ENCODE measurements at places on chromosomes 12 and 14.

- DNase-seq = peak; percentile 53
Measured at GRCh38 chr12:49505672-49506071, 33.2 kb upstream of the KCNH3 start.

DNA sequence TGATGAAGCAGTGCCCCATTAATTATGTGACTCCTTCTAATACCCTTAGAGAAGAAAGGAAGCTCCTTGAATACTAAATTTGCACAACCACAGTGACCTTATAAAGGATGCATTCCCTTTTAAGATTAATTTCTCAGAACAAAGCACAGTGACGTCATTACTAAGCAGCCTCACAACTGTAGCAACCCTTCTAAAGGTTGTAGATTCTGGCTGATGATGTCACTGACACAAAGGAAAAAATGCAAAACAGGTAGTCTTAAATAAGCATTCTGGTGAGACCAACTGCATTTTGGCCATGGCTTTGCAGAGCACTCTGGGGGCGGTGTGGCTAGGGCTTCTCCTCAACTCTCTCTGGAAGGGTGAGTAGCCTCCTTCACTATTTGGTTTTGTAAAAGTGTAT, 38.4 kb upstream of the OR4E1 start:
- DNase-seq = no peak

GRCh38 chr14:103523575-103523954, 935 bp upstream of the CKB start:
- DNase-seq = no peak

DNA sequence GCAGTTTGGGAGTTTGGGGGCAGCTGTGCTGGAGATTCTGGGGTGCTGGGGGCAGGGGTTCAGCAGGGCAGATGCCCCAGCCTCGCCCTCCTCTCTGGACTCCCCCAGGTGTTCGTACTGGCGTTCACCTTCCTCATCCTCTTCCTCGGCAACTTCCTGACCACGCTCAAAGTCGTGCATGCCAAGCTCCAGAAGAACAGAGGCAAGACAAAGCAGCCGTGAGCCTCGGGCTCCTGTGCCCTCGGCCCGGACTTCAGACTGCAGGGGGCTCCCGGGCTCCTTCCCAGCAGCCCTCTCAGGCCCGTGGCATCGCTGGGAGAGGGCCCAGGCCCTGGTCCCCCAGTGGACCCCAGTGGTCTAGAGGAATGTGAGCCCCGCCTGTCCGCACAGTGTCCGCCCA, 18.0 kb downstream of the RHOF start:
- DNase-seq = no peak

GRCh38 chr12:104604995-104605675, 148.4 kb downstream of the CHST11 start:
- no peak for DNase-seq

DNA sequence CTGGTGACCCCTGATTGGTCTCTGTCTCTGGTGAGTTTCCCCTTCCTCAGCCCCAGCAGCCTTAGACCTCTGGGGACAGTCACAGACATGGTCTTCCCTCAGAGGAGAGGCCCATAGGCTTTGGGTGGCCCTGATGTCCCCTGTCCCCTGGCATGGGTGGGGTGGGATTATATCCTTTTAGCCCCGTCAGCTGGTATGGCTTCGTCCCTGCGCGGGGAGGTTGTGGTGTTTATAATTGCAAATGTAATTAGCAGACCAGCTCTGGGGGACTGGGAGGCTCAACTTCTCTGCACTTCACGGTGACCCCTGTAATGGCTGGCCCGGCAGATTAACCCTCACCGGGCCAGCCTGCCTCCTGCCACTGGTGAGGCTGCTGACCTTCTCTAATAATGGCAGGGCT, 5.1 kb downstream of the ESRRB start:
- DNase-seq = no peak

GRCh38 chr14:51719955-51720354, 68.2 kb downstream of the FRMD6 start:
- no peak for DNase-seq

DNA sequence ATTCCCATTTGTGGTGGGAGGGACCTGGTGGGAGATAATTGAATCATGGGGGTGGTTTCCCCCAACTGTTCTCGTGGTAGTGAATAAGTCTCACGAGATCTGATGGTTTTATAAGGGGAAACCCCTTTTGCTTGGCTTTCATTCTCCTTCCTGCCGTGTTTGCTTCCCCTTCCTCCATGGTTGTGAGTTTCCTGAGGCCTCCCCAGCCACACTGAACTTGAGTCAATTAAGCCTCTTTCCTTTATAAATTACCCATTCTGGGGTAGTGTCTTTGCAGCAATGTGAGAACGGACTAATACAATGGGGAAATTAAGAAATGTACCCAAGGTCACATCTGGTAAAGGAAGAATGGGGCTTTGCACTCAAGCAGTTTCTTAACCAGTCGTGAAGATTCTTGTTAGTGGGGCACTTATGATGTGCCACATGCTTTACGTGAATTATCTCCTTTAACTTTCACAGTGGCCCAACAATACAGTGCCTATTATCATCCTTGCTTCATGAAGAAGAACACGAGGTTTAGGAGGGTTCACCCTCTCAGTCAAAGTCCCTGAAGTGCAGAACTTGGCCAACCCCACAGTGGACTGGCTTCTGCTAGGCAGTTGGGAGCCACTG, 234.3 kb downstream of the EFCAB11 start:
- no peak for DNase-seq

DNA sequence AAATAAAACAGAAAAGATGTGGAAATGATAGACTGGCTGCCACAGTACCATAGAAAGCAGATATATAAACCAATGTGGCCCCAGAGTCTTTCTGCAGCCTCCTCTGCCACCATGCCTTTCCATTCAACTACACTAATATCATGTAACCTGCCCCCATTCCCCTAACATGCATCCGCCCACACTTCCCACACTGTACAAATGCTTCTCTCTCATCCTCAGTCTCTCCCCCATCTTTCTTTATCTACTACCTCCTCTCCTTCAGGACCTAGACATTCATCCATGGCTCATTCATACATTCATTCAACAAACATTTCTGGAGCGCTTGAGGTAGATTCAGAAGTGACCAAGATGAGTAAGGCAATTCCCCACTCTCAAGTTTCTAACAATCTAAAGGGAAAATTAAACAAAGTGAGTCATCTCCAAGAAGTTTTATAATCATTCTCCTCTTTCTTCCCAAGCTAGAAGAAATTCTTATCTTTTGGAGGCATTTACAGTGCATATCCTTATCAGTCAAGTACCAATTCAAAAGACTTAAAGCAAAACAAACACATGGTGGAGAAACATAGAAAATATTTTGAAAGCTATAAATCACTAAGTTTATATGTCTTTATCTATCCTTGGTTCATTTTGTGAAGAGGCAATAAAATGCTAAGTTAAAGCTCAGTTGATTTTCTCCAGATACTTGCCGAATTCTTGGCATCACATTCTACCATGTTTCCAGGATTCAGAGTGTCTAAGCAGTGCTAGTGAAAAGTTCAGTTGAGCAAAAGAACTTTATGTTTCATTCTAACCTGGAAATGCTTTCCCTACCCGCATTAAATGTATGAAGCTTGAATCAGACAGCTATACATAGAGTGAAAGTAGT, 70.5 kb upstream of the FRMD6 start:
- peak; percentile 96 for DNase-seq

DNA sequence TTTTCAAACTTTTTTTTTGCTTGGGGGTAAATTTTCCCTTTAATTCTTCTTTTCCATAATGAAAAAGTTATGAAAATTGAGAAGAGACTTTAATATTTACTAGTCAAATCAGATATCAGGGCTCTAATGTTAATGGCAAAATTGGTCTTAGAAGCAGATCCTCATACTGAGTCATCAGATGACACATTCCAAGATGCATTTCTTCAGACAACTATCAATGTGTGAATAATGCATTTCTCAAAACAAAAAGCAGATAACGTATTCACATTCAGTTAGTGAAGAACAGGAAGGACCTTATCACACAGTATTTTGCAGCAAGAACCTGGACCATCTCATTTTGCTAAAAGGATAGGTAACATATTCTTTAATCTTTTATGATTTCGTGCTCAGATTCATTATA, 130.7 kb downstream of the GPHN start:
- peak; percentile 73 for DNase-seq

- DNase-seq = no peak
Measured at GRCh38 chr12:119354172-119354571, 19.6 kb downstream of the CCDC60 start.

DNA sequence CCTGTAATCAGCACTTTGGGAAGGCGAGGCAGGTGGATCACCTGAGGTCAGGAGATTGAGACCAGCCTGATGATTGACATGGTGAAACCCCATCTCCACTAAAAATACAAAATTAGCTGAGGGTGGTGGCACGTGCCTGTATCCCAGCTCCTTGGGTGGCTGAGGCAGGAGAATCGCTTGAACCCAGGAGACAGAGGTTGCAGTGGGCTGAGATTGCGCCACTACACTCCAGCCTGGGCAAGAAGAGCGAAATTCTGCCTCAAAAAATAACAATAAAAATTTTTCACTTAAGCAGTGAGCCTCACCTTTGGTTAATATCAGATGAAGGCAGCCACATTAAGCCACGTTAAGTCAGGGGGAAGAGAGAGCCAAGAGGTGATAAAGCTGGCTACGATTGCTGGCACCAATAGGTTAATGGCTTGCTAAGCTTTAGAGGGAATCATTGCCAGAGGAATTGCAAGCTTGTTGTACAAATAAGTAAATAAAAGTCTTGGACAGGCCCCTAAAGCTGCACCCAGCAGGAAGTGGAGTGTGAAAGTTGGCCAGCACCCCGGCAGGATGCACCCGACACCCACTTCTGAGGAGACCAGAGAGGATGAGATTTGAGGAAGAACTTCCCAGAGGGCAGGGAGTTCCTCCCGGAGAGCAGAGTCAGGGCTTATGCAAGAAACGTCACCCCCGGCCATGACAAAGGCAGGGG, 41.3 kb upstream of the TESC start:
- no peak for DNase-seq

DNA sequence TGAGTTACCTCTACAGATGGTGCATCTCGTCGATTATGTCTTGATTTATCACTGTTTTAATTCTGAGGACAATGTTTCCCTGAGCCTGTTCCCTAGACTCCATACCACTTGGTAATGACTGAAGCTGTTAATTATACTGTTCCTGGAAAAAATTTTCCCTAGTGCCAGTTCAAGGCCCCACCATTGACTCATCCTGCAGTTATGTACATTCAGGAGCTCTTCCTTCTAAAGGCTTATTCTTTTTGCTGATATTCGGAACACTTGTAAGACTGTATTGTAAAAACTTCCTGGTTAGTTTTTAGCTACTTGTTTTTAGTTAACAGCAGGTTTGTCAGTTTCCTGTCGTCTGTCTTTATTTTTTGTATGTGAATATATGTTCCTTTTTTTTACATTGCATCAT, 30.4 kb upstream of the PPP2R5E start:
- peak; percentile 34 for DNase-seq

- no peak for DNase-seq
Measured at GRCh38 chr12:3752096-3752709, 706 bp downstream of the CRACR2A start.

- no peak for DNase-seq
Measured at GRCh38 chr12:11793921-11794710, 144.6 kb downstream of the ETV6 start.

DNA sequence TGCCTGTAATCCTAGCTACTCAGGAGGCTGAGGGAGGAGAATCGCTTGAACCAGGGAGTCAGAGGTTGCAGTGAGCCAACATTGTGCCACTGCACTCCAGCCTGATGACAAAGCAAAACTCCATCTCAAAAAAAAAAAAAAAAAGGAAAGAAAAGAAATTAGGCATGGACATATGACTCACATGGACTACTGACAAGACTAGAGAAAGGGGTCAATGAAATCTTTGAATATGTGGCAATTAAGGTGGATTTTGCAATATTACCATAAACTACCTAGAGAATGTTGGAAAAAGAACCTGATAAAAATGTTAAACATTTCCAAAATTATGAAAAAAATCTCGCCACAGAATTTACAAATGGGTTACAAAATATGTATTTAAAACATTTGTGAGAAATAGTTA, 873.6 kb downstream of the C12orf50 start:
- peak; percentile 50 for DNase-seq

Data from NCI-H226 (cell line).